ENCODE measurements at places on chromosomes 16 and 17.

- DNase-seq = no peak
These were observed 18.0 kb downstream of the FAM234A start for GRCh38 chr16:252366-253337.

DNA sequence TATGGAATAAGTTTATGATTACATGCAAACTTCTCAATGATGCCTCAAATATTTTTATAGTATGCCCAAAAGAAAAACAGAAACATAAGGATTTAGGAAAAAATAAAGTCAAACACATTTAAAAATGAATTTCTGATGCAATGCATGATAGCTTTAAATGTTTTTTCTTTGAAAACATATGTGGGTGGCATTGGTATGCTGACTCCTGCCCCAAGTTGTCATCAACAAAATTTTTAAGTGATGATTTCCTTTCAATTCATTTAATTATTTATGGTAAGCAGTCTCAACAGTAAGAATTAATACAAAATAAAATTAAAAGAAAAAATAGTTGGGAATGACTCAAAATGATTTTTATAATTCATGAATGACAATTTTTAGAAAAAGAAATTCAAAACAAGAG lies 104.9 kb downstream of the CEP112 start:
- DNase-seq = no peak

GRCh38 chr16:84362471-84362941 lies 5.8 kb upstream of the ATP2C2 start:
- DNase-seq = no peak

DNA sequence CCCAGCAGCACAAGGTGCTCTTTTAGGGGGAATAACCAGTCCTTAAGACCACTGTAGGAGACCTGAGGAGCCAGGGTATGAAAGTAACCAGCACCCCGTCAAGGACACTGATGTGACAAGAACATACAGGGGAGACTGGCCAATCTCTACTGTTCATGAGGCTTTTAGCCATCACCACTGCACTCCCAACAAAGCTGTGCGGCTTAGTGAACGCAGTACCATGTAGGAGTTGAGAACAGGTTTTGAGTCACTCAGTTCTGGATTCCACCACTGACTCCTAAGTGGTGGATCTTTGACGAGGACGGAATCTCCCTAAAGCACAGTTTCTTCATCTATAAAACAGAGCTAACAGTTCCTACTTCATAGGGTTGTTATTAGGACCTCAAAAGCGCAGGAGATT lies 26.8 kb downstream of the COG4 start:
- no peak for DNase-seq

DNA sequence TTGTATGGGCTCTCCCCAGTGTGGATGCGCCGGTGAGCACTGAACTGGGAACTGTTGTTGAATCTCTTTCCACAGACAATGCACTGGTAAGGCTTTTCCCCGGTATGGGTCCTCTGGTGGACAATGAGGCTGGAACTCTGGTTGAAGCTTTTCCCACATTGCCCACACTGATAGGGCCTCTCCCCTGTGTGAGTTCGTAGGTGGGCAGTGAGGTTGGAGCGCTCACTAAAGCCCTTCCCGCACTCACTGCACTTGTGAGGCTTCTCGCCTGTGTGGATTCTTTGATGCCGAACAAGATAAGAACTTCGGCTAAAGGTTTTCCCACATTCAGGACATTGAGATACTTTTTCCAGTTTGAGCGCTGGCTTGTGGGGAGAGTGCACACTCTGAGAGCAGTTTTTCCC lies 17.8 kb downstream of the ZSCAN32 start:
- no peak for DNase-seq

GRCh38 chr17:77164483-77165091 lies 23.8 kb downstream of the SEC14L1 start:
- no peak for DNase-seq

DNA sequence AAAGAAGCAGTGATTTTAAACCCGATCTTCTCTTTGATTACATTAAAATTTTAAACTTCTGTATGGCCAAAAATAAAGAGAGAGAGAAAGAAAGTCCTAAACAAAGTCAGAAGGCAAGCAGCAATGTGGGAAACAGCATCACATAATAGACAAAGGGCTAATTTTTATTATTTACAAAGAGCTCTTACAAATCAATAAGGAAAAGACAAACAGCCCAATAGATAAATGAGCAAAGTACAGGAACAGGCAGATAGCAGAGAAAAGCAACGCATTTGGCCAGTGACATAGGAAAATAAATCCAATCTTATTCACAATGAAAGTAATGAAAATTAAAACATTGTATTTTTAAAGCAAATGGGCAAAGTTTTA lies 93.1 kb downstream of the SALL1 start:
- DNase-seq = no peak

DNA sequence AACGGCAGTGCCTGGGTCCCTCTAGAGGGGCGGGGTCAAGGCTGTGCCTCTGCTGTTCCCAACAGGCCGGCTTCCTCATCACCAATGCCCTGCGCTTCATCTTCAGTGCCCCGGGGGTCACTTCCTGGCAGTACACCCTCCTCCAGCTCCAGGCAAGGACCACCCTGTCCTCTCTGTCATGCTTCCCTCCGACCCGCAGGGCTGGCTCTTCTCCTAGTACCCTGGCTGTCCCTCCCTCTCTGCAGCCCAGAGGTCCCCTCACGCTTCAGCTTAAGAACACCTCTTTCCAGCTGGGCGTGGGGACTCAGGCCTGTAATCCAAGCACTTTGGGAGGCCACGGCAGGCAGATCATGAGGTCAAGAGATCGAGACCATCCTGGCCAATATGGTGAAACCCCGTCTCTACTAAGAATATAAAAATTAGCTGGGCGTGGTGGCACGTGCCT lies 25.8 kb downstream of the CASKIN2 start:
- DNase-seq = no peak

DNA sequence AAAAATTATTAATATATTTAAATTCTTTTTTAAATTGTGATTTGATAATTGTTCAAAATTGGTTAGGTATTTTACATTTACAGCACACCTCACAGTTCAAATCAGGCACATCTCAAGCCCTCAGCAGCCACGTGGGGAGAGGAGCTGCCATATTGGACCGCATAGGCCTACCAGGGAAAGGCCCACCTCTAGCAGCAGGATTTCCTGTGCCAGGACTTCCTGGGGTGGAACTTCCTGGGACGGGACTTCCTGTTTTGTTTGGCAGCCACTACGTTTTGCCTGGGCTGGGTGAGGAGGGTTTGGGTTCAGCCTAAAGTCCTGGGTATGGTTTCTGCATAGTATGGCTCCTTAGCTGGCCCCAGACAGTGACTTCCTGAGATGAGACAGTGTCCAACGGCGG lies 298.5 kb upstream of the FOXF1 start:
- DNase-seq = no peak

- DNase-seq = no peak
These were observed 5.6 kb upstream of the BCO1 start for GRCh38 chr16:81232740-81233367.

DNA sequence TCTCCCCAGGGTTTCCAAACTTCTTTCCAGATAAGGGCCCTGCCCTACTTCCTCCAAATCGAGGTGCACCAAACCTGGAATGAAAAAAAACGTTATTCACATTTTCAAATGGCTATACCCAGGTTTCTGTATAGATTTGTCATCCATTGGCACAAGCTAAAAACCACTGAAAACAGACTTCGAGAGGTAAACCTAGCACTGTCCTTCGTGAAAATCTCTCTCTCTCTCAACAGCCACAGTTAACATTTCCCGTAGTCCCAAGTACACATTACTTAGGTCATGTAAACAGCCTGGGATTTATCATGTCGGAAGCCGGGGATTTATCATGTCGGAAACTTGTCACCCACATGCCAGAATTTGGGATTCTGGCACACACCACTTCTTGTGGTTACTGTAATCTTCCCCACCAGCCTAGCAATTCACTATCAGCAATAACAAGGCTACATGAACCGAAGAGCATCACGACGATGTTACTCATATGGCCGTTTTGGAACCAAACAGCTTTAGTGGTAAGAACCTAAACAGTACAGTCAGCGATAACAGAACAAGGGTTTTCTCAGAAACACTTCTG lies 1.2 kb downstream of the DDX5 start:
- no peak for DNase-seq

DNA sequence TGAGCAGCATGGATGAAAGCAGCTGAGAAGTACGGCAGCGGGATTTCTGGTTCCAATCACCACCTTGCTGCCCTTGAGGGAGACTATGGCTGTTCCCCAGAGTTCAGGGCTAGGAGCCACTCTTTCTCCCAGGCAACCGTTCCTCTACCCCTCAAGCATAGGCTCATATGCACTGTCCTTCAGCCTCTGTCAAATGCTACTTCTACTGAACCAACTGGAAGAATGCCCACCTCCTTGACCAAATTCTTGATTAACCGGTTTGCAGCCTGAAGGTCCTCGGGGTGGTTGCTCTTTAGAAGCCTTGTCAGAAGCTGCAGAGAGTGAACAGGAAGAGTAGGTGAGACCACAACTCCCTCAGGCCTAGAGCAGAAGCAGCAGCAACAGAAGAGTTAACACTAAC lies 23.8 kb downstream of the GGA2 start:
- DNase-seq = no peak

DNA sequence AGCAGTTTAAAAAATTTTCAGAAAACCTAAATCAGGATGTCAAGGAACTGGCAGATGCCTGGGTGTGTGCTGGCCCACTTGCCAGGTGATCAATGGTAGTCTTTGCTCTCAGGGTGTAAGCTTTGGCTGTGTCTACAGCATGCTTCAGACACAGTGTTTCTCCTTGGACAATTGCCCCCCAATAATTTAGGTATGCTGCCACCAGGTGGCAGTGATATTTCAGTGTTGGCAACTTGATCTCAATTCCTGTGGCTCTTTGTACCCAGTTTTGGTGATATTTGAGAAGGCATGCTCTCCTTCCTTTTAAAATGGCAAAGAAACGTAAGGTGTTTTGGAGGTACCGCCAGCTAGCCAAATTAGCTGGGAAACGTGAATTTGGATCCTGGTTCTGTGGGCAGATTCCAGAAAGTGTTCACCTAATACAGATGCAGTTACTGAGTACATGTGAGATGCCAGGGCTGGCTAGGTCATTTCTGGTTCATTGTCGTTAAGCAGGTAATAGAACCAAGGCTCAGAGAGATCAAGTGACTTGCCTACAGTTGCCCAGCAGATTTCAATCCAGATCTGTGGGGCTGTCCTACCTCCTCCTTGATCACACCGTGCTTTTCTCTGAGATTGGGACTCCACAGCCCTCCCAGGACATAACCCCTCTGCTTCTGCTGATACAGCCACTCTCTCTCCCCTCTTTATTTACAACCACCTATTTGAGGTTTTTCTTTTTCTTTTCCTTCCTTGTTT lies 155.6 kb upstream of the PLCG2 start:
- no peak for DNase-seq

GRCh38 chr17:69696650-69697049 lies 282.2 kb downstream of the MAP2K6 start:
- no peak for DNase-seq

DNA sequence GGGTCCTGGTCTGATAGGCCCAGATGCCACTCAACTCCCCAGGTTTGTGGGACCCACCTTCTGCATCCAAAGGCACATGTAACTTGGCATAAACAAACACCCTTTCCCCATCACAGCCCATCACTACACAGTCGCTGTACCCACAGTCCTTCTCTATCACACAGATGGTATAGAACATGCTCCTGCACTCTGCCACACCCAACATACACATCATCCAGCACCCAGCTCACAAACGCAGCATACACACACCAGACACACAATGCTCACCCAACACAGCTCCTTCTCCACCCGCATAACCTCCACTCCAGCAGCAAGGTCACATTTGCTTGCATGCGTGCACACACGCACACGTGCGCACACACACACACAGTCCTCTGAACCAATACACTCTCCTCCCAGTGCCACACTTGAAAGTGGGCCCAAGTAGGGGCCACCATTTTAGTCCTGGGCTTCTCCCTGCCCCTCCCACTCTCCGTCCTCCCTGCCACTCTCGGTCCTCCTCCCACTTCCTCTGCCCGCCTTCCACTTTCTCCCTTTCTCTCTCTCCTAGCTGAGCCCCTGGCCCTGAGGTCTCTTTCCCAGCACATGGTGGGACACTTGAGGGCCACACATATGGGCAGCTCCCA lies 8.5 kb upstream of the TMEM92 start:
- DNase-seq = no peak

GRCh38 chr17:8844229-8845218 lies 22.9 kb downstream of the PIK3R6 start:
- DNase-seq = no peak

DNA sequence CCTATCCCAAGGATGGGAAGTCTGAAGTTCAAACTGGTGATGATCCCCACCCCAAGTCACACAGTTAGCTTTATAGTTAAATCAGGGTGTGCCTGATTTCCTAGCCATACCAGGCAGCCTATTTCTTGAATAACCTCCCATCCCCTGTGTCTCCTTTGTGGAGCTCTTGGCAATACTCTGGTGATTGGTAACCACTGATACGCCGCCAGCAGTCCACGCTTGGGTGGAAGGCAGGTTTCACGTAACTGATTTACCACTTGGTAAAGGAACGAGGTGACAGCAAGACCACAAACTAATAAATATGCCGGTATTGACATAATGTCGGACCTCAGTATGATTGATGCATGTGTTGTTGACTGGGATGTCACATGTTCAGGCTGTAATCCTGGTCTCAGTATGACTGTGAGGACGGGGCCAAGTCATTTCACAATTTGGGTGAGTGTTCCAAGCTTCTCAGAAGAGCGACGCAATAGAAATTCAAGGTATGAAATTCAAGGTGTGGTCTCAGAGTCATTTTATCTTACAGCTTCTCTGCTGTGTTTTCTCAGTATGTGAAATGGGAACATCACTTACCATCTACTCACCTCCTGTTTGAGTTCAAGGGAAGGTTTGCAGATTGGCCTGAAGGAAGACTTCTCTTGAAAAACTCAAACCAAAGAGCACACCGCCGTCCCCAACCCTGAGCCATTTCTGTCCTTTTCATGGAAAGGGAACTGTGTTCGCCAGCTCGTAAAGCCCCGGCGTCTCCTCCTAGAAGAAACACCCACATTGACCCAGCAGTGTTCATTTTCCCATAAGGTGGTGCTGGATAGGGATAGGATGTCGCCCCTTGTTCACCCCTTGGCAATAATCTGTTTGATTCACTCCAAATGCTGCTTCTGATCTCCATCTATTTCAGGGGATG lies 678.9 kb downstream of the WWOX start:
- no peak for DNase-seq

DNA sequence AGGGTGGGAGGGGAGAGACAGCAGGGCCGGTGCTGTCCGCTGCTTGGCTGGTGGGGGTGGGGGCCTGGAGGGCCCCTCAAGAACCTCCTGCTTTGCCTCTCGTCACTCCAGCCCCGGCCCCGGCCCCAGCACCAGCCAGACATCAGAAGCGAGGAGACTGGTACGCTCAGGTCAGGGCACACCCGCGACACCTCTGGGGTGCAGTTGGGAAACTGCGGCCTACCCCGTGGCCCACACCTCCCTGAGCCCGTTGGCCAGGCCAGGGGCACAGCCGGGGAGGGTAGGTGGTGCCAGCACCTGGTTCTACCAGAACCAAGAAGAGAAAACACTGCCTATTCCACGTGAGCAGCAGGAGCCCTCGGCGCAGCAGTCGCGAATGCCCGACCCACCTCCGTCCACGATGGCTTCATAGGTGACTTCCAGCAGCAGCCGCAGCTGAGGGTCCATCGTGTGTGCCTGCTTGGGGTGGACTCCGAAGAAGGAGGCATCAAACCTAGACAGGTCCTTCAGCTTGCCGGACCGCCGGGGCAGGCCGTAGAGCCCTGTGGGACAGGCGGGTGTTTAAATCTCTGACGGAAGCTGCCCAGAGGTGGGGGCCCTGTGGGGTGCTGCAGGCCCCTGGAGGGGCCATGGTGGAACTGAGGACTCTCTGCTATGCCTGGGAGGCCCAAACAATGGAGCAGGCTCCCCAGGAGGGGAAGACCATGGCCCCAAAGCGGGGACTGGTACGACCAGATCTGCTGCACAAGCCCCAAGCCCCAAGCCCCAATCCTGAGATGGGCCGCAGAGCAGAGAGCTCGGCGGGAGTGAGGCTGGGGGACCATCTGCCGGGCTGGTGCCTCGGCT lies 2.9 kb downstream of the FASN start:
- no peak for DNase-seq

Measured in BJ (cell line).